H1 (cell line): ENCODE measurements at places on chromosomes 7 and 10. TPM values are rescaled to one million over a fixed set of nuclear protein-coding genes. Genes with fewer than 3 reads are reported as not detected.

DNA sequence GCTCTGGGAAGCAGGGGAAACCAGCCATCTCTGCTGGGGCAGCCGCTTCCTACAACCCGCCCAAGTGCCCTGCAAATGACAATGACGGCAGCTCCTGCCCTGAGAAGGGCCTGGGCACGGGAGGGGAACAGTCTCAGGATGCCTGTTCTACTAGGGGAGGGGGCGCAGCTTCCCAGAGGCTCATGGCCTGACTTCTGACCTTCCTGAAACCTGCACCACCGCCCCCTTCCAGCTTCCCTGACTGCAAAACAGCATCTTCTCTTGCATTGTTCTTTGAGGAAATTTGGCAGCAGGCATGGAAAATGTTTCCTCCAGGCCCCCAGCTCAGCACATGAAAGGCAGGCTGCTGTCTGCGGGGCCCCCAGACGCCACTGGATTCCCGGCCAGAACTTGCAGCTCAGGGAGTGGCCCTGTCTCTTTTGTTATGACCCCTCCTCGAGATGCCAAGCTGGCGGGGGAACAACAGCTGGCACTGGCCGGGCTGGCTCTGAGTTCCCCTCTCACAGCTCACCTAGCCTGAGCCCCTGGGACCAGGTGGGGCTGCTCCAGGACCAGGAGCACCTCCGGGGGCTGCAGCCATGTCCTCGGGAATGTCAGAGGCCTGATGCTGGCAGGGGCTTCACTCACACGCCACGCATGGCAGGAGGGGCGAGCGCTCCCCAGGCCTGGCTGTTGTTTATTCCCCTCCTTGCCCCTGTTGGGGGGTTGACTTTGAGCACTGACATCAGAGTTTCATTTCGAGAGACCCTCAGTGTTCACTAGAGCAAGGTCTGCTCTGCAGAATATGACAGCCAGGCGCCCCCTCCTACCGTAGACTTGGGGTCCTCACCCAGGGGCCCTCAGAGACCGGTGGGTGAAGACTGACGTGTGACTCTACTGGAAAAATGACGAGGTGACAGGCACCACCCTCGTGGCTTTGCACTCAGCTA lies 62.7 kb downstream of the CALML3 start:
- no peaks in the 10 kb centered on the region; the same call in none of the 2 replicates for H3K27me3 ChIP-seq
- no peak overlapping the region for H3K4me3 ChIP-seq
- no peak overlapping the region for H3K27ac ChIP-seq
- no peak for DNase-seq

GRCh38 chr10:64682043-64682442 lies 1160.8 kb downstream of the REEP3 start:
- no peak overlapping the region for H3K27ac ChIP-seq
- no peaks in the 10 kb centered on the region for H3K4me1 ChIP-seq
- no peak overlapping the region for H3K4me3 ChIP-seq
- H3K36me3 ChIP-seq: no peaks in the 10 kb centered on the region
- H3K27me3 ChIP-seq: no peaks in the 10 kb centered on the region

- H3K27me3 ChIP-seq: no peaks in the 10 kb centered on the region
- H3K36me3 ChIP-seq: no peaks in the 10 kb centered on the region
- no peaks in the 10 kb centered on the region for H3K4me1 ChIP-seq
- no peak overlapping the region for H3K4me3 ChIP-seq
- DNase-seq: no peak
Measured at GRCh38 chr10:58784361-58784760, 271.7 kb downstream of the BICC1 start.

GRCh38 chr7:96080027-96080426 lies 241.9 kb downstream of the SLC25A13 start:
- H3K36me3 ChIP-seq: no peaks in the 10 kb centered on the region
- H3K4me1 ChIP-seq: no peaks in the 10 kb centered on the region
- H3K4me3 ChIP-seq: no peak overlapping the region
- H3K27ac ChIP-seq: no peak overlapping the region
- no peak for DNase-seq
- H3K27me3 ChIP-seq: peaks cover 18% of the 10 kb centered on the region

Gene CLEC5A
- not detected in 2 replicates for total RNA-seq

GRCh38 chr7:158891922-158892321 lies 35.6 kb downstream of the DYNC2I1 start:
- no peak overlapping the region for H3K4me3 ChIP-seq
- peaks cover 29% of the 10 kb centered on the region for H3K36me3 ChIP-seq
- DNase-seq: no peak
- H3K4me1 ChIP-seq: no peaks in the 10 kb centered on the region
- no peak overlapping the region for H3K27ac ChIP-seq
- H3K27me3 ChIP-seq: no peaks in the 10 kb centered on the region

DNA sequence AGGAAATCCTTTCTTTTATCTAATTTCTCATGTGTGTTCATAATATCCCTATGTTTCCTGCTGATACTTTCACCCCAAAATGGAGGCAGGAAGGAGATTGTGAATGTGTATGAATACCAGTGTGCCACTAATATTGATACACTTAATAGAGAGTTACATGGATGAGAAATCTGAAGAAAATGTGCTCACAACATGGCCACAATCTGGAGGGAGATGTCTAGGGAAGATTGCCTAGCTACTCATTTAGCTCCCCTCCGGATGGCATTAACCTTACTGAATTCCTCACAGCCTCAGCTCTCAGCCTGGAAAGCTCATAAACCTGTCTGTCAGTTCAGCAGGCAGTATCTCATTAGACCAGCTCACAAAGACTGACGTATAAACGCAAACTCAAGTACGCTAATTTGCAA lies 23.4 kb upstream of the DMTF1 start:
- peaks cover 1% of the 10 kb centered on the region for H3K4me1 ChIP-seq
- no peaks in the 10 kb centered on the region for H3K36me3 ChIP-seq
- no peak overlapping the region for H3K27ac ChIP-seq

Gene NOS3
- 4.4 and 4.7 TPM in 2 replicates for total RNA-seq

- H3K27ac ChIP-seq: no peak overlapping the region
- no peaks in the 10 kb centered on the region for H3K4me1 ChIP-seq
- H3K36me3 ChIP-seq: no peaks in the 10 kb centered on the region
- H3K27me3 ChIP-seq: no peaks in the 10 kb centered on the region
- DNase-seq: no peak
Measured at GRCh38 chr10:77577666-77578229, 59.9 kb downstream of the KCNMA1 start.

DNA sequence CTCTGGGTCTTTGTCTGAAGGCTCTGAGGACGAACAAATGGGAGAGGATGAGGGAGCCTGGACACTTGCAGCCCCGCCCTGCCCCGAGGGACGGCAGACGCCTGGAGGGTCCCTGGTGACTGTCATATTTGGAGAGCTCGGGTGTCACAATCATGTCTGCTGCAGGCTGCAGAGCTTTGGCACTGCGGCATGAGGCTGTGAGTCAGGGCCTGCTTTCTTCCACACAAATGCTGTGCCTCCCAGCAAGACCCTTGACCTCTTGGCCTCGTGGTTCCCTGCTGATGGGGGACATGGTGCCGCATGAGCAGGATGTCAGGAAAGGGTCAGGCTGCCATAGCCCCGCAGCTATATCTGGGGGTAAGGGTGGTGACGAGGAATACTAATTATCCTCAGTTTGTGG lies 64.9 kb upstream of the PPIF start:
- H3K36me3 ChIP-seq: no peaks in the 10 kb centered on the region
- no peaks in the 10 kb centered on the region for H3K27me3 ChIP-seq
- no peak overlapping the region for H3K27ac ChIP-seq

- H3K27ac ChIP-seq: no peak overlapping the region
- no peak overlapping the region for H3K4me3 ChIP-seq
- DNase-seq: no peak
- no peaks in the 10 kb centered on the region for H3K27me3 ChIP-seq
- H3K36me3 ChIP-seq: no peaks in the 10 kb centered on the region
- no peaks in the 10 kb centered on the region for H3K4me1 ChIP-seq
Measured at GRCh38 chr10:76456197-76456596, 1024.8 kb downstream of the LRMDA start.

DNA sequence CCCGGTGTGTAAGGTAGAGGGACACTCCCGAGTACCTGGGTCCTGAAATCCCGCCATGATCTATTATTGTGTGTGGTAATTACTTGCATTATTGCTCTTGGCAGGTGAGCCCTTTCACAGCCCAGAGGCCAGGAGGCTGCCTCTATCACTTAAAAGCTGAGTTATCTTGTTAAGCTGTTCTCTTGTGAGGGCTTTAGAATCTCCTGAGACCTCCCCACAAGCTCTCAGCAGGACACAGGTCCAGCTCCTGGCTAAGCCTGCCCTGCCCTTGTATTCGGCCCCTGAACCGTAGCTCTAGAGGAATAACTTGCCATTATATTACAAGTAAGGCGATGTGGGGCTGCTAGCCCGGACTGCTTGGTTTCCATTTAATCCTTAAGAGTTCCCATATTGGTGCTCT lies 13.9 kb downstream of the SND1 start:
- H3K27me3 ChIP-seq: no peaks in the 10 kb centered on the region
- H3K4me3 ChIP-seq: no peak overlapping the region
- peaks cover 9% of the 10 kb centered on the region for H3K4me1 ChIP-seq
- H3K27ac ChIP-seq: no peak overlapping the region

DNA sequence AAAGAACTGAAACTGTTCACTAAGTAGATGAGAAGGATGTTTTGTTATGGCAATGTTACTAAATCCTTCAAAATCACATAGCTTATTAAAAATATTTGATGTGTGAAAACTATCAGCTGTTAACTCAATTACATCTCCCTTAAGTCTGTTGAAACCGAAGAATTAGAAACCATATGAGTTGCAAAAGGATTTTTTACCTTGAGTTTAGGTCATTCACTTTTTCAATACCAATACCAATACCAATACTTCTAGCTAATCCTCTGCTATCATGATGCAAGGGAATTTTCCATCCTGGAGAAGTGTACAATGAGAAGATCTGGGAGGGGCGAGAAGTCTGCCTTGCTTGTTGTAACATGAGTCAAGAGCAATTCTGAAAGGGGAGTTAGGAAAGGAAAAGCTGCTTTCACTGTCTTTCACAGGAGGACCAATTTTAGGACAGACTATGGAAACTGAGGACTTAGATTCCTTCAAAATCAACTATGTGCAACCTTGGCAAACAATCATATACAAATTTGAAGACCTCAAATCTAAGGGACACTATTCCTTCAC lies 199.7 kb downstream of the IMMP2L start:
- no peaks in the 10 kb centered on the region for H3K4me1 ChIP-seq
- no peak overlapping the region for H3K27ac ChIP-seq
- no peaks in the 10 kb centered on the region for H3K27me3 ChIP-seq
- DNase-seq: no peak

- no peaks in the 10 kb centered on the region for H3K36me3 ChIP-seq
- H3K27me3 ChIP-seq: no peaks in the 10 kb centered on the region
- peaks cover 39% of the 10 kb centered on the region for H3K4me1 ChIP-seq
Measured at GRCh38 chr7:157793973-157794745, 457.4 kb downstream of the DNAJB6 start.

DNA sequence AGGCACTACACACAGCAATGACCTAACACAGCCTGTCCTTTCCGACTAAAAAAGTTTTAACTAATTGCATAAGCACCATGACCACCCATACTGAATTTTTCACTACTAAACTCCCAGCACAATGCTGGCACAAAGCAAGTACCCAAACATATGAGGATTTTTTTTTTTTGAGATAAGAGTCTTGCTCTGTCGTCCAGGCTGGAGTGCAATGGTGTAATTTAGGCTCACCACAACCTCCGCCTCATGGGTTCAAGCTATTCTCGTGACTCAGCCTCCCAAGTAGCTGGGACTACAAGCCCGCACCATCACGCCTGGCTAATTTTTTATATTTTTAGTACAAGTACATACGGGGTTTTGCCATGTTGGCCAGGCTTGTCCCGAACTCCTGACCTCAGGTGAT lies 5.1 kb downstream of the UBE2H start:
- H3K4me1 ChIP-seq: peaks cover 5% of the 10 kb centered on the region; the same call in 1 of the 2 replicates
- no peaks in the 10 kb centered on the region for H3K36me3 ChIP-seq
- H3K4me3 ChIP-seq: no peak overlapping the region
- no peak overlapping the region for H3K27ac ChIP-seq

DNA sequence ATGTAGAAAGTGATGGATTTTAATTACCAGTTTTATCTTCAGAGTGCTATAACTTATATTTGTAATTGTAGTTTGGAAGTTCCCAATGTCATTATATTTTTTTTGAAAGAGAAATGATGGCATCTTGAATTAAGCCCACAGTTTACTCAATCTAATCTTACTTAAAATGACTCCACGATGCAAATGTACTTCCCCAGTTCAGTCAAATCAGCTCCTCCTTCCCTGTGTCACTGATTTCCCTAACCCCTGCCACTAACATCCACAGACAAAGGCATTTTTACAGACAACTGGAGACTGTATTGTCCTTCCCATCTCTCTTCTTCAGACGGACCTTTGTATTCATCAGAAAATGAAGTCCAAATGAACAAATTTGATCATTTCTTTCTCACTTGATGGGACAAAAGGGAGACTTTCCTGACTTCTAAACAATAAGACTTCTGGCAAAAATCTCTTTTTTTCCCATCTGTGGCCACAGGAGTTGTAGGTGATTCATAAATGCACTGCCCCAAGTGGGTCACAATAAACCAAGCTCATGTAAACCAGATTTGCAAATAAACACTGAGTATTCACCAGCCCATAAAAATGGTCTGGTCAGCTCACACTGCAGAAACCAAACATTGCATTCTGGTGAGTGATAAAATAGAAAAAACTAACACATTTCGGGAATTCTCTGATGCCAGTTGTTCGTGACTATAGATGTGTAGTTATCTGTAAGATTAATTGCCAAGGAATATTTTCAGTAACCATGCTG lies 162.9 kb downstream of the FANK1 start:
- no peak overlapping the region for H3K4me3 ChIP-seq
- no peaks in the 10 kb centered on the region for H3K27me3 ChIP-seq
- H3K36me3 ChIP-seq: no peaks in the 10 kb centered on the region
- peaks cover 2% of the 10 kb centered on the region; the same call in 1 of the 2 replicates for H3K4me1 ChIP-seq
- no peak for DNase-seq
- no peak overlapping the region for H3K27ac ChIP-seq

Gene ENKUR
- total RNA-seq: not detected in 2 replicates

Gene SEC31B
- 3.0 and 4.1 TPM in 2 replicates for total RNA-seq

DNA sequence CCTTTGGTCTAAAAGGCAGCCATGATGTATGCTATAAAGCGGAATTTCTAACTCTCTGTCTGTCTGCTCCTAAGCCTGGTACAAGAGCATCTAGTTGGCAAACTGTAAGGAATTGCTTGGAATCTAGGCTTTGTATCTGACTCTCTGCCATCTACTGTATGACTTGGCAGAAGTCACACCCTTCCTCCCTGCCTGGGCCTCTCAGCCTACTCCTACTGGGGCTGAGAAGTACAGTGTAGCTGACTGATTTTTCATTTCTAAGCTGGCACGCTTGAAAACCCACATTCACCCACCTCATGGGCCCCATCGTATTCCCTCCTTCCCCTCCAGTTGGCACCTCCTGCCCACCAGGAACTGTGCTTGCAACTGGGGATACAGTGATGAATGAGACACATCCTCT lies 435.2 kb downstream of the PLXNA4 start:
- peaks cover 1% of the 10 kb centered on the region; the same call in 1 of the 2 replicates for H3K4me1 ChIP-seq
- DNase-seq: no peak
- H3K36me3 ChIP-seq: no peaks in the 10 kb centered on the region
- H3K27me3 ChIP-seq: no peaks in the 10 kb centered on the region
- H3K27ac ChIP-seq: no peak overlapping the region
- no peak overlapping the region for H3K4me3 ChIP-seq
